ENCODE measurements at places on chromosomes 1 and 21. TPM values are rescaled to one million over a fixed set of nuclear protein-coding genes. Genes with fewer than 3 reads are reported as not detected.

Gene CHI3L2
- 0.97 TPM for polyA plus RNA-seq

Gene CNR2
- polyA plus RNA-seq, result not detected

Gene MNDA
- polyA plus RNA-seq, result not detected

Gene DUSP23
- 44.3 TPM for polyA plus RNA-seq

Gene C8B
- not detected for polyA plus RNA-seq

Gene TSTD1
- 93.9 TPM for polyA plus RNA-seq

Gene CFHR4
- not detected for polyA plus RNA-seq

Gene MAN1C1
- polyA plus RNA-seq, result 0.26 TPM

Gene SGIP1
- polyA plus RNA-seq, result 22.1 TPM

Gene ACTA1
- 0.21 TPM for polyA plus RNA-seq

Gene FCRL3
- not detected for polyA plus RNA-seq

Gene SPRR2G
- polyA plus RNA-seq, result not detected

Gene UTS2
- 0.13 TPM for polyA plus RNA-seq

Gene LRRC8B
- polyA plus RNA-seq, result 3.7 TPM

Gene EGLN1
- 14.3 TPM for polyA plus RNA-seq

Gene SCAF4
- 8.5 TPM for polyA plus RNA-seq

Gene CFHR5
- polyA plus RNA-seq, result not detected

Gene UMODL1
- not detected for polyA plus RNA-seq

Gene LRRC8C
- 4.2 TPM for polyA plus RNA-seq

Gene HAO2
- polyA plus RNA-seq, result not detected

Gene CCDC185
- polyA plus RNA-seq, result not detected

Gene IFNLR1
- polyA plus RNA-seq, result 0.29 TPM

Gene IGFN1
- 0.18 TPM for polyA plus RNA-seq

Gene AMPD1
- polyA plus RNA-seq, result not detected

Gene KCNH1
- 0.08 TPM for polyA plus RNA-seq

Gene NKAIN1
- 0.54 TPM for polyA plus RNA-seq

Gene C1orf94
- not detected for polyA plus RNA-seq

Gene HUNK
- polyA plus RNA-seq, result 0.28 TPM

Gene OR2T29
- polyA plus RNA-seq, result not detected

Gene CNIH3
- polyA plus RNA-seq, result 18.8 TPM

Gene PIGV
- 16.5 TPM for polyA plus RNA-seq

Gene CRYAA
- not detected for polyA plus RNA-seq

Gene CD84
- polyA plus RNA-seq, result not detected

Measured in SK-N-SH (cell line).